ENCODE measurements at places on chromosomes 5 and 9.
A peak's percentile ranks its signal among the peaks of the same experiment; 100 is the strongest.

DNA sequence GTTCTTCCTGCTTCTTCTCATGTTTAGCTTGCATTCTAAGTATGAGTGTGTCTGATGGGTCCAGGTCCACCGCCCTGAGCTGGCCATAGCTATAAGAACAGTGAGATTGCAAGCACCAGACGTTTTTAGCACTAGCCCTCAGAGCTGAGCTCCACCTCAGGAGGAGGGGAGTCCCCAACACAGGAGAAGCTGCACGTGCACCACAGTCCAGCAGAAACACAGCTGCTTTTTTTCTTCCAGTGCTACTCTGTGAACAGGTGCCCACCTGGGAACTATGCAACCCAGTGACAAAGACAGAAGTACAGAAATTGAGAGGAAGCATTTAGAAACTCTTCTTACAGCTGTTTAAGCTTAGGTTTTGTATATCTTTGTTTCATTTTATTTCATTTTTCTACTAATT, 299.4 kb downstream of the MARCHF11 start:
- no peak for DNase-seq

DNA sequence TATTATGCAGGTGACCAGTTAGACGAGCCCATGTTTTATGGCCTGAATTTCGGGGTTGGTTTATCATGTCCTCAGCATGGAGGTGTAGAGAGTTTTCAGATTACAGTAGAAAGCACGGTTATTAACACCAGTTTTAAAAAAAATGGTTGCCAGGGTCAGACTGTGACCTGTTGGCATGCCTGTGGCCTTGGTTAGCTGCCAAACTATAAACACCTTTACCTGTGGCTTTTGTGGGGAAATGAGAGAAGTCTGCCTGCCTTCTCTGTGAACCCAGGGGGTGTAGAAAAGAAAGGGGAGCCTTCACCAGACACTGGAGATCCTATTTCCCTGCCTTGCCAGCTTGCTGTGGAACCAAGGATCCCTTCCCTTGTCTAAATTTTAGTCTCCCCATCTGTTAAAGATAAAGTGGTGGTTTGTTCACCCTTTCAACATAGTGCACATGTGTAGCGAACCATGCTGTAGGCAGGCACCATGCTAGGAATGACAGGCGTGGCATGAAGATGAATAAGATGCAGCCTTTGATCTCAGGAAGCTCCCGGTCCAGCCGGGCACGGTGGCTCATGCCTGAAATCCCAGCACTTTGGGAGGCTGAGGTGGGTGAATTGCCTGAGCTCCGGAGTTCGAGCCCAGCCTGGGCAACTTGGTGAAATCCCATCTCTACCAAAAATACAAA, 6.1 kb upstream of the PHF19 start:
- DNase-seq, result no peak

DNA sequence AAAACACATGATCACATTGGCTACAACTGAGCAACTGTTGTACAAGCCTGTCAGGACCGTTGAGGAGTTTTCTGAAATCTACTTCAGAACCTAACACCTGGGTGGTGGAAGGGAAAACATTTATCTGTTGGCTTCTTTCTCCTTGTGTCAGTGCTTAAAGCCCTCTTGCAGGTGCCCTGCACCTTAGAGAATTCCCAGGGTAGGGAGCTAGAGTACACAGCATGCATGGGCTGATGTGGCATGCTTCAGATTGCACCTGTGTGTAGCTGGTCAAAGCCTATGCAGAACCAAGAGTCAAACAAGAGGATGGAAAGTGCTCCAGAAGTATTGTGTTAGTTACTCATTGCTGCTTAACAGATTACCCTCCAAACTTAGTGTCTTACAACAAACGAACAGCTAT, 33.6 kb upstream of the ZBED3 start:
- DNase-seq, result no peak

- no peak for DNase-seq
Measured at GRCh38 chr5:153534102-153534501, 43.6 kb downstream of the GRIA1 start.

DNA sequence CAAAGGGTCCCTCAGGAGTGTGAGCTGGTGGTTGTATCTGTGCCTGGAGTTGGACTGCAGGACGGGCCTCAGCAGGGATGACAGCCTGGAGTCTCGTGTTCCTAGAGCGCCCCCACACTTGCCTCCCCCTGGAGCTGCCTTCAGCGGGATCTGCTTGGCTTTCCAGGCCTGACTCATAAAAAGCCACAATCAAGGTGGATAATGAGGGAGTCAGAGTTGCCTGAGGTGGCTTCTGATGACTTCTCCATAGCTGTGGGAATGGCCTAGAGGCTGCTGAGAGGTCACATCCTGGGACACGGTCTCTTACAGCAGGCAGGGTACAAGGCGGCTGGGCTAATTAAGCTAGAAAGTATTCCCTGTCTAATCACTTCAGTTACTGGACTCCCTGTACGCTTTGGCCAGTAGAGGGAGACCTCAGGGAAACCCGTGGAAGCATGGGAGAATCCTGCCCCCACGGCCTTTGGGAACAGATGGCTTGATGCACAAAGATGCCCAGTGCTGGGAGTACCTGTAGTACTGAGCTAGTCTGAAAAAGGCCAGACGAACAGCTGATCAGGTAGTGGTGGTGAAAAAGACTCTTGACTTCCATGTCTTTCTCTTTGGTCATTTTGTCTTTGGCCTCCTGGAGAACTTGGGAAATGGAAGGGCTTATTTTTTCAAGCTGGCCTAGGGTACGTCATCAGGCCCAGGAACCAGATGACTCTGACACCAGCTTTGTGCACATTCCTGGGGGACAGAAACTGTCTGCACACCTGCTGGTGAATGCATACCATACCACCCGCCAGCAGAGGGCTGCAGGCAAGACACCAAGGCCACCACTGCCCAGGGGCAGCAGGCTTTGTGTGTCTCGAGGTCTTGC, 16.1 kb upstream of the FRRS1L start:
- DNase-seq, result no peak

GRCh38 chr5:142281008-142281367, 43.8 kb downstream of the SPRY4 start:
- no peak for DNase-seq

GRCh38 chr5:76709762-76710161, 6.2 kb upstream of the F2R start:
- no peak for DNase-seq

- no peak for DNase-seq
Measured at GRCh38 chr5:129141696-129142095, 47.1 kb downstream of the ISOC1 start.

- DNase-seq, result no peak
Measured at GRCh38 chr9:110241260-110241857, 14.9 kb downstream of the TXN start.

DNA sequence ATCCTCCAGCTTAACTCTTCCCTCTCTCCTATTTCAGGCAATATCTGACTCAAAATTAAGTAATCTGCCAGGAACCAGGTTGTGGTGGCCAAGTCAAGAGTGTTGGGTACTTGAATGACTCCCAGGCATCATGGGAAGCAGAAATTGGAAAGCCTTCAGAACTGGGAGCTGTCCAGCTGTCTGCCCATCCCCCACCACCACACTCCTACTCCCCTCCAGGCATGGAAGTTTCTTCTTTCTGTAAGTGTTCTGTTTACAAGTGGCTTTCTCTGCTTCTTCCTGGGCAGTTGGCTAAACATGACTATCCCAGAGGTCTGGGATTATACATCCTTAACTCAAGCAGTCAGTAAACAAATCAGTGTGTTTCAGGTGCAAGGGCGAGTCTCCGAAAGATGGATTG, 14.6 kb upstream of the PBX3 start:
- no peak for DNase-seq

DNA sequence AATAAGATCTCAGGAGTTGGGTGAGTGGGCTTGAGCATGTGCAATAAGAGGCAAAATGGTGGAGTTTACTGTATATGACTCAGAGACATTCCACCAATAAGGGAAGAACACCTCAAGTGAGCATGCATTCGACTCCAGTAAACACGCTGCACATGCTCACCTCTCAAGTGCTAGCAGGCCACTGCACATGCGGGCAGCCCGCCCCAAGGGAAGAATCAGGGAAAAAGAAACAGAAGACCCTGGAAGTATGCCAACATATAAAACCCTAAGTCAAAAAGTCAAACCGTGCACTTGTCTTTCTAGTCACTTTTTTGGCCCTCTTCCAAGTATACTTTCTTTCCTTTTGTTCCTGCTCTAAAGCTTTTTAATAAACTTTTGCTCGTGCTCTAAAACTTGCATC, 245.3 kb upstream of the RASA1 start:
- no peak for DNase-seq

DNA sequence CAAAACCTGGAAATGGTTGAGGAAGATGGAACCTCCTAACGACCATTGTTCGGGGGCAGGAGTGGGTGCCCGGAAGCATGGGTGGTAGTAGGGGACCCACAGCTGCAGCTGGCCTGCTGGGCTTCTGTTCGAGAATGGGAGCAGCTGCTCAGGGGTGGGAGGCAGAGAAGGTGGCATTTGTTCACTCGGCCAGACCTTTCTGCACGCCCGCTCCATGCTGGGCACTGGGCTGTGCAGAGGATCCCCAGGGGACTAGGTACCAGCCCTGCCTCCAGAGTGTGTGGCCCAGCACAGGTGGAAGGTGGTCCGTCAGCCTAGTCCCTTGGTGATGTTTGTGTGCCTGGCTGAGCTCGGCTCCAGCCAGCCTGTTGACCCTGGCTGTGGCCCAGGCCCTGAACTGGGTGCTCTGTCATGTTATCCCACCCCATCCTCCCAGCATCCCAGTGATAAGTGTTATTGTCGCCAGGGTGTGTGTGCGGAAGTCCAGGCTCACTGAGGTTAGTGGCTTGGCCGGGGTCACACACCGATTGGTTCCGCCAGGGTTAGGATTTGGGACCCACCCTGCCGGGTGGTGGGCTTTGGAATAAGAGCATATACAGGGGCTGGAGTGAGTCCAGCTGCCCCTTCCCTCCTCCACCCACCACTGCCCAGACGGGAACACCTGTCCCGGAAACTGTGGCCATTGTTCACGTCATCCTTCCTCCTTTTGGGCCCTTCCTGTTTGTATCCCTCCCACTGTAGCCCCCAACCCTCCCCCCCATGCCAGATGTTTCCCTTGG, 4.8 kb downstream of the N4BP3 start:
- DNase-seq, result no peak

DNA sequence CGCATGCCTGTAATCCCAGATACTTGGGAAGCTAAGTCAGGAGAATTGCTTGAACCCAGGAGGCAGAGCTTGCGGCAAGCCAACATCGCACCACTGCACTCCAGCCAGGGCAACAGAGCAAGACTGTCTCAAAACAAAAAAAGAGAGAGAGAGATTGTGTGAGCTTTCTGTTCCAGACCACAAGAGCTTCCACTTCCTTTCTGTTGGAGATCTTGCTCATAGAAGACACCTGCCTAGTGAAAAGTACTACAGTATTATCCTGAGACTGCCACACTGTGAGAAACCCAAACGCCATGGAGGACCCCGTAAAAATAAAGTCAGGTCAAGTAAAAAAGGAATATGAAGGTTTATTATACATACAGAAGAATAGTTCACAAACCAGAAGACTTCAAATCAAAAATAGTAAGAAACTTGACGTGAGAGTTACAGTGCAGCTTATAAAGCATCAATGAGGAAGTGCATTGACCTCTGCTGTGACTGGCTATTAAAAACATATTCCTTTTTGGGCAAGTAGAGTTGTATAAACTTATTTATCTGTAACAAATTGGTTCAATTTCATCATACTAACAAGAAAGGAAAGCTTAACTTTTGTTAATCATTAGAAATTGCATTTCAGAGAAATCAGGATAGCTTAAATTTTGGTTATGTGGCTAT, 4.3 kb upstream of the EMB start:
- no peak for DNase-seq

DNA sequence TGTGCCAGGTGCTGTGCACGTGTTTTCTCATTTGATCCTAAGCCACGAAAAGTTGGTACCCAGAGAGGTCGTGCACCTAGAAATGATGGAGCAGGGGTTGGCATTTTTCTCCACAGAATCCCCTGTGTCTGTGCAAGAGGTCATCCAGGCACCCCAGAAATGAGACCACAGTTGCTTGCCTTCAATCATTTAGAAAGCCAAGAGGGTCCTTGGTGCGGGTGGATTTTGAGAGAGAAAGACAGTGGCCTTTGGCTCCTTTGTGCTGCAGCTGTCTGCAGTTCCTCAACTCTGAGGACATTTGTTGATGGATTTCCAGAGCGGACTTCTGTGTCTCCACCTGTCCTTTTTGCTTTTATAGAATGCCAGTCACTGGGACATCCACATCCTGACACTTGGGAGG, 33.8 kb upstream of the SPRY4 start:
- DNase-seq, result no peak

GRCh38 chr5:124332273-124332672, 414.2 kb downstream of the ZNF608 start:
- no peak for DNase-seq

GRCh38 chr5:124745928-124746915, at the start of gene ZNF608:
TSS of gene ZNF608 (minus strand) at chr5:124746639. CDS start at chr5:124744989, 1,650 bp downstream.
- DNase-seq, result peak; percentile 61

- DNase-seq, result no peak
Measured at GRCh38 chr9:74711341-74711740, 176.4 kb downstream of the TRPM6 start.

DNA sequence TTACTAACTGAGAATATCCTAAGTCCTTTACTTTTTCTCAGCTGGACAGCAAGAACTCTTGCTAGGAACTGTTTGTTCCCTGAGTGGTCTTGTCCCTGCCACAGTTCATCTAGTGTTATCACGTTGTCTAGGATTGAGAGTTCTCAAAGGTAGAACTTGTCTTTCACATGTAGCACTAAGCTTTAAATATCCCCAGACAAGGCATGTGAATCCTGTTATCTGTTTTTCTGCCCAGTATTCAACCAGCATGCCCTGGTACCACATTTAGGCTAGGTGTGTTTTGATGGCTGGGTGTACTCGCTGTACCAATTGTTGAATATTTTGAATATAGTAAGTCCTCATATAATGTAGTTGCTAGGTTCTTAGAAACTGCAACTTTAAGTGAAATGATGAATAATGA, 27.9 kb upstream of the PDZD2 start:
- DNase-seq, result no peak

DNA sequence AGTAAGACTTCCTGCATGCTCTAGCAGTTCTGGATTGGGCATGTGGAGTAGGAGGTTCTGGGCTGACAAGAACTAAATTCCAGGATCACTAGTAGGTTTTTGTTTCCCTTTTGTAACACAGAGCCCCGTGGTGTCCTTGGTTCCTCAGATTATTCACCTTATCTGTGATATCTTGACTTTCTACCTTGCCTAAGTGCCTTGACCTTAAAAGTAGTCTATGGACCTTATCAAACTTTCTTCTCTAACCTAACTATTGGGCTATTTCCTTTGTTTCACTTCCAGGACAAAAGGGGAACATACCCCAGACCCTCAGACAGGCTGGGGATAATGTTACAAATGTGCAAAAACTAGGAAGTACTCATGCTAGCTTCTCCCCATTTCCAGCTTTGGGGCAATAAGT, 595.3 kb downstream of the PSAT1 start:
- no peak for DNase-seq

GRCh38 chr9:123861756-123862120, 68.2 kb downstream of the DENND1A start:
- no peak for DNase-seq

- no peak for DNase-seq
Measured at GRCh38 chr9:78677326-78677725, 380.4 kb downstream of the PSAT1 start.

DNA sequence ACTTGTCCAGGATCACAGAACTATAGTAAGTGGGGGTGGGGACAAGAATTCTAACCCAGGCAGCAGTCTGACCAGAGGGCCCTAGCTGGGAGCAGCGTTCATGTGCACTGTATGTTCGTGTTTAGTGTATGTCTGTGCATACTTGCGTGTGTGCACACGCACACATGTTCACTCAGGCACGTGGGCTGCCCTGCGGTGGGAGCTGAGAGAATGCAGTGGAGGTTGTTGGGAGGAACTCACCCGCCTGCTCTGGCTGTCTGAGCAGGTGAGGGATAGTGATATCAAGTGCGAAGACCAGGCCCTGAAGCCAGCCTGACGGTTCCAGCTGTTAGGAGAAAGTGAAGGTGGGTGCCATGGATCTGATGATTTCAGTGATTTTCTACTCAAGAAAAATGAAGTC, 942 bp downstream of the DCANP1 start:
- no peak for DNase-seq

Data from NCI-H1694 (cell line).